ENCODE measurements at places on chromosomes 13 and 19. TPM values are rescaled to one million over a fixed set of nuclear protein-coding genes. Genes with fewer than 3 reads are reported as not detected.

Gene FCAR
- polyA plus RNA-seq, result 0.73 TPM

Gene CYP2F1
- polyA plus RNA-seq, result 0.21 TPM

Gene NLRP5
- not detected for polyA plus RNA-seq

Gene APOC4
- polyA plus RNA-seq, result not detected

Gene NLRP4
- polyA plus RNA-seq, result not detected

Gene EPSTI1
- 11.3 TPM for polyA plus RNA-seq

Gene MCEMP1
- polyA plus RNA-seq, result not detected

DNA sequence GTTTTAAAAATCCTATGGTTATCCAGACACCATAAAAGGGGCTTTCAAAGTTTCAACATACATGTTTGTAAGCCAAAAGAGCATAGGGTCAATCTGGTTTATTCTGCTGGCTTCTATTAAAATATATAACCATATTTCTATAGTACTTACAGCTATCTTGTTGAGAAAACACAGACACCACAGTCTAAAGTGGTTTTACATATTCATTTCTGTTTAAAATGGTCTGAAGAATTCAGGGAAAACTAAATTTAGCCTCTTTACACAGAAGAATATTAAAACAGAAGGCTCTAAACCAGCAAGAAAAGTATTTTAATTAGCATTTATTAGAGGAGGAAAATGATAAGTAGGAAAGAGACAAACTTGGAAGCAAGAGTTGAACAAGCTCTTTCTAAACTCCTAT, 203.9 kb downstream of the LHFPL6 start:
- no peak for DNase-seq

- DNase-seq, result no peak
These were observed 209.5 kb downstream of the KLF5 start for GRCh38 chr13:73268306-73268705.

GRCh38 chr19:11152318-11153062, 3.1 kb downstream of the SPC24 start:
- no peak for DNase-seq

- DNase-seq, result no peak
These were observed 68.4 kb upstream of the UBL3 start for GRCh38 chr13:29918845-29919244.

GRCh38 chr19:2274931-2275535, 6.9 kb downstream of the PEAK3 start:
- DNase-seq, result no peak

DNA sequence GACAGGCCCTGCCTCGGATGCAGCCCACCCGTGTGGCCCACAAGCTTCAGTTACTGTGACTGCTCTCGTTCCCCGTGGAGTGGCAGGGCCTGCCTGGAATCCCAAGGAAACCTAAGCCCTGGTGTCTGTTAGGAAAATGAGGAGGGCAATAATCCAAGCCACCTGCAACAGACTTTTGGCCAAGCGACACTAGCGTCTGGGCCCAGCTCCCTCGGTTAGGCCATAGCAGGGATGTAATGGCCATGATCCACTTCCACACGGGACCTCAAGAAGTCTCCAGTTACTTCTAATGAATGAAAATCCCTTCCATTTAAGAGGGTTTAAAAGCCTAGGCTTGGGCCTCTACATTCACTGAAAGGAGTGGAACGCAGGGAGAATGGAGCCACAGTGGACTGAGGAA, 8.9 kb downstream of the ZC3H4 start:
- DNase-seq, result no peak

GRCh38 chr19:49679771-49680413, 2.8 kb downstream of the PRMT1 start:
- DNase-seq, result no peak

- DNase-seq, result no peak
These were observed 14.5 kb upstream of the DCT start for GRCh38 chr13:94494026-94494425.

DNA sequence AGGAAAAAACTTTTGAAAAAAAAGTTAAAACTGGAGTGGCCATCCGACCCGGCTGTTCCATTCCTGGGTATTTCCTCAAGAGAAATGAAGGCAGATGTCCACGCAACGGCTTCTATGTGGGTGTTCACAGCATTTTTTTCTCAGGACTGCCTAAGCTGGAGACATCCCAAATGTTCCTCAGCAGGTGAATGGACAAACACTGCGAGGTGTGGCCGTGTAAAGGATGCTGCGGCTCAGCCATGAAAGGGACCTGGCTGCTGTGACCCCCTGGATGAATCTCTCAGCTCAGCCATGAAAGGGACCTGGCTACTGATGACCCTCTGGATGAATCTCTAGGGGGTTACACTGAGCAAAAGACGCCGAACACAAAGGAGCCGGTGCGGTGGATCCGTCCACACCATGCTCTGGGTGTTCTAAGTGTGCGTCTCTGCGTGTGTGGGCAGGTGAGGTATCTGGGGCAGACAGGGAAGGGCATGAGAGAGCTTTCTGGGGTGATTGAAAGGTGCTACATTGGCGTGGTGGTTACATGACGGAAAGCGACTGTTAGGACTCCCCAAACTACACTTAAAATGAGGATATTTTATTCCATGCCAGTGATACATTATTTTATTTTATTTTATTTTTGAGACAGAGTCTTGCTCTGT, 7.2 kb upstream of the ASPDH start:
- DNase-seq, result no peak

GRCh38 chr19:30375553-30376031, 3.4 kb downstream of the ZNF536 start:
- DNase-seq, result no peak

GRCh38 chr19:1396019-1396767, 5.1 kb downstream of the GAMT start:
- DNase-seq, result no peak

DNA sequence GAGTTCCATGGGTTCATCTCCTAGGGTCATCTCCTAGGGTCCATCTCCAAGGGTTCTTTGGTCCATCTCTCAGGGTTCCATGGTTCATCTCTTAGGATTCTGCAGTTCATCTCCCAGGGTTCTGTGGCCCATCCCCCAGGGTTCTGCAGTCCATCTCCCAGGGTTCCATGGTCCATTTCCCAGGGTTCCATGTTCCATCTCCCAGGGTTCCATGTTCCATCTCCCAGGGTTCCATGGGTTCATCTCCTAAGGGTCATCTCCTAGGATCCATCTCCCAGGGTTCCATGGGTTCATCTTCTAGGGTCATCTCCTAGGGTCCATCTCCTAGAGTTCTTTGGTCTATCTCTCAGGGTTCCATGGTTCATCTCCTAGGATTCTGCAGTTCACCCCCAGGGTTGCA, 4.9 kb downstream of the TMEM59L start:
- no peak for DNase-seq

All from left renal cortex interstitium (tissue), 4 donors.